Fibroblast of skin of abdomen (primary cell): ENCODE measurements at places on chromosomes 12 and 14.
A peak's percentile ranks its signal among the peaks of the same experiment; 100 is the strongest.

- DNase-seq: no peak
These were observed 12.8 kb upstream of the ACVR1B start for GRCh38 chr12:51938726-51939125.

DNA sequence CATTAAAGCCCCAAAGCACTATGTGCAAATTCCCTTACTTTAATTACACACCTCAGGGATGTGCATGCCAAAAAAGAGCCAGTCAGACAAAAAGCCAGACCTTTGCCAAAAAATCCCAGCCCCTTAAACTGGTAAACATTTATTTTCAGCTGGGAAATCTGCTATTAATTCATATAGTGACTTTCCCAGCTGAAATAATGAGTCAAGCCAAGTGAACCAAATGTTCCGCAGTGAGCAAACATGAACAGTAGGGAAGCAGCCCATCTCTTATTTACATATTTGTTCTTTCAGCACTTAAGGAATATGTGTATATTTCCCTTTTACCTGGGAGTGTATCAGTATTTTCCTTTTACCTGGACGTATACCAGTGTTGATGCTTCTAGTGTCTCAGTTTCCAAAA is 44.0 kb upstream of the OTX2 start:
- no peak for DNase-seq

DNA sequence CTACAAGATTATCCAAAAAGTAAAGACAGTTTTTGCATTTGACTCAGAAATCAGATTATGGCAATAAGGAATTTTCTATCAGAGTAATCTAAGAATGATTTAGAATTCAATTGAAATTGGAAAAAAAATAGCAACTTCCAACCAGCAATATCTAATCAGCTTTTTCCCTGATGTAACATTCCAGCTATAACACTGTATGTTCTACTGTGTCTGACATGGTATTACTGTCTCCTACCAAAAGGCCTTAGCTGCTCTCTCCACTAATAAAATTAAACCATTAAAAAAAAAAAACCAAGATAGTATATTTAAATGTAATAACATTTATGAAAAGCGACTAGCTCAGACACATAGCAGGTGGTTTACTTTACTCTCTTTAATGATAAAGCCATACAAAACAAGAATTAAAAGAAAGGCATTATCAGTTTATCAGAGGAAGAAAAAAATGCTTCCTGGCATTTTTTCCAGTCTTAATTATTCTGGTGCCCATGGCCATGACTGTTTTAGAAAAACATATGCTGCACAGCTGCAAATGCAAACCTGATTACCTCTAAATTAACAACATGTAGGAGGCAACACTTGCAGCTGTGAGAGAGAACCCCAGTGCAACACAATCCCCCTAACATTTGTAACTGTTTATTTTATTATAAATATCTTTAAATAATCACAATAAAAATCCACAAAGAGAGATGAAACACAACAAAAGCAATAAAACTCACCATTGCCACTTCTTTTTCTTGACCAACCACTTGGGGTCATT is 28.8 kb downstream of the PHLDA1 start:
- DNase-seq: no peak

DNA sequence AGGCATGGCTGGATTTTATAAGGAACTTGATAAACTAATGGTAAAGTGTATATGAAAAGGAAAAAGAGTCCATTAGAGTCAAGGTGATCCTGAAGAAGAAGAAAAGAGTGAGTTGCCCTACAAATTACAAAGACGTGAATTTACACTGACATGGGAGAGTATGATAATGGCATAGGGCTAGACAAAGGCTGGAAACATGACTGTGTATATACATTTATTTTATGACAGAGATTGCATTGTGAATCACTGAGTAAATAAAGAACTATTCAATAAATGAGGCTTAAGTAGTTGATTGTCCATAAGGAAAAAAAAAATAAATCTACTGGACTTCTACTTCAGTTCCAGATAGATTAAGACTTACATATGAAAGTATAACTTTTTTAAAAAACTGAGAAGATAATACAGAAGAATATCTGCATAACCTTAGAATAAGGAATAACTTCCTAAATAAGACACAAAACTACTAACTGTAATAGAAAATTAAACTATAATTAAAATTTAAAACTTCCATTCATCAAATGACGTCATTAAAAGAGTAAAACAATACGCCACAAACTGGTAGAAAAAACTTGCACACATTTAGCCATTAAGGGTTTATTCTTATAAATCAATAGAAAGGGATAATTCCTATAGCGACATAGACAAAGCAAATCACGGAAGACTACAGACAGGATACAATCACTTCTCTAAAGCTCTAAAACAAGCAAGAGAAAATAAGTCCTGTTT is 278.5 kb downstream of the NOVA1 start:
- DNase-seq: no peak

- peak; percentile 3 for DNase-seq
These were observed 58.1 kb upstream of the RMST start for GRCh38 chr12:97404543-97404942.

DNA sequence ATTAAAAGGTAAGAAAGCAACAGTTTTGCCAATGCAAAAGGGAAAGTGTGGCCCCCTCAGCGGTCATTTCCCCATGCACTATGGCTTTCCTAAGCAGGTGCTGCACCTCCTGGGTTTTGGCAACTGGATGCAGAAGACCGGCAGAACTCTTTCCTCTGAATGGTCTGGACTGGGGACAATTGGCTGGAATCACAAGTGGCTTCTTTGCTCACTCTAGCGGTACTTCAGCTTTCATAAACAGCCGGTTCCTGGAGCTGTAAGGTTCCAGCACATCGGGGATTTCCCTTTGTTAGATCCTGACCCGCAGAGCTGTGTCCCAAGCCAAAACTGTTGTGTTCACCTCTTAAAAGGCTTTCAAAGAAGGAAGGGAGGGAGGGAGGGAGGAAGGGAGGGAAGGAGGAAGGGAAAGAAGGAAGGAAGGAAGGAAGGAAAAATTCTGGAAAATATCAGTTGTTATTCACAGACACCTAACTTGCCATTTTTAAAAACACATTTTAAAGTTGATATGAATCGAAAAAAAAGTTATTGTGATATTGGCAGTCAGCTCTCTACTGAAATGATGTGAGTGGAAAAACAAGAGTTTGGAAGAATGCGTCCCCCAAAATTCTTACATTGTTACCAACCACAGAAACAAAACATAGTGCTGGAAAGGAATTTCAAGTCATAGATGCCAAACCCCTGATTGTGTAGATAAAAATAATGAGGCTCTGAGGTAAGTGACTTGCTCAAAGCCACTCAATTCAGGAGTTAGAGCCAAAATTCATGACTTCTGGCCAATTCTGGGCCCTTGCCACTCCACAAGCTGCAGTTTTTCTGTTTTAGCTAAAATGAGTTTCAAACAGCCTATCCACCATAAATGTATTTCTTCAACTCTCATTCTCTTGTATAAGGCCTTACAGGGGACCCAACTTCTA is 220.6 kb upstream of the HMGA2 start:
- peak; percentile 93 for DNase-seq

GRCh38 chr12:111089616-111090015 is 169.2 kb upstream of the MYL2 start:
- no peak for DNase-seq

DNA sequence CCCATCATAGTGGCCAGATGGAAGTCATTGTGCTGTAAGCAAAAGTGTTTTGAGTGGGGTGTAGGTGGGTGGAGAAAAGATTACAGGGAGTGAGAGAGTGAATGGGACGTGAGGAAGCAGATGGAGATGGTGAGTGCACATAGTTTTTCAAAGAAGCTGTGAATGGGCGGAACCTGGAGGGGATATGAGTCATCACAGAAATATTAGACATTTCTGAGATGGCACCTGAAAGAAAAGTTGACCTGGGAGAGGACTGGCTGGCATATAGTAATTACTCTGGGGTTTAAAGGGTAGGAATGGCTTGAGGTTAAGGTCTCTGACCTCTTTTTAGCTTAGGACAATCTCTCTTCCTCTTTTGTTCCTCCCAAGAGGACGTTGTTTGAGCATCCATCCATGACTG is 50.5 kb downstream of the ANO4 start:
- no peak for DNase-seq

DNA sequence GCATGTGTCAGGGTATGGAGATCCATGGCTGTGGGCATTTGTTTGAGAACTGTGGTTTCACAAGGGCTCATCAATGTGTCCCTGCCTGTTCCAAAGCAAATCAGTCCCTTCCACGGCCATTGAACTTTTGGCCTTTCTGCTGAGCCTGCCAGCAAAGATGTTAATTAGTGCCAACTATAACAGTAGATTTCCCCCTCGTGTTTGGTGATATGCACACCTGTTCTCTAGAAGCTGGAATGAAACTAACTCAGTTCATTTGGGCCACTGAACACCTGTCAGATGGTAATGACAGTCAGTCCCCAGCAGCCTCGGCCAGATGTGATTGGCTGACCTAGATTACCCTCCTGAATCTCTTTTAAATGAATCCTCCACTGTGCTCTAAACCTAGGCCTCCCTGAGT is 43.2 kb downstream of the IRAK3 start:
- DNase-seq: no peak

DNA sequence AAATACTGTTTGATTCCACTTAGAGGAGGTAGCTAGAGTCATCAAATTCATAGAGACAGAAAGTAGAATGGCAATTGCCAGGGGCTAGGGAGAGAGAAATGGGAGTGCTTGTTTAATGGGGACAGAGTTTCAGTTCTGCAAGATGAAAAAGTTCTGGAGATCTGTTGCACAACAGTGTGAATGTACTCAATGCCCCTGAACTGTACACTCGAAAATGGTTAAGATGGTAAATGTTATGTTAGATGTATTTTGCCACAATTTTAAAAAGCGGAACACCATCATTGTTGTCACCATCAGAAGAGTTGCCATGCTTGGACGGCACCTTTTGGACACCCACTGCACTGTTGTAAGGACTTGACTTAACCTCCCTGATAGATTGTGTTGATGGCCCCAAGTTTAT is 106.9 kb downstream of the SCARB1 start:
- no peak for DNase-seq

- peak; percentile 39 for DNase-seq
These were observed 62.3 kb downstream of the OTOGL start for GRCh38 chr12:80161612-80162011.

GRCh38 chr14:21039585-21040369 is 2.4 kb upstream of the RNASE7 start:
- DNase-seq: peak; percentile 67

- DNase-seq: no peak
These were observed 289.2 kb downstream of the ADGRD1 start for GRCh38 chr12:131242741-131243496.

DNA sequence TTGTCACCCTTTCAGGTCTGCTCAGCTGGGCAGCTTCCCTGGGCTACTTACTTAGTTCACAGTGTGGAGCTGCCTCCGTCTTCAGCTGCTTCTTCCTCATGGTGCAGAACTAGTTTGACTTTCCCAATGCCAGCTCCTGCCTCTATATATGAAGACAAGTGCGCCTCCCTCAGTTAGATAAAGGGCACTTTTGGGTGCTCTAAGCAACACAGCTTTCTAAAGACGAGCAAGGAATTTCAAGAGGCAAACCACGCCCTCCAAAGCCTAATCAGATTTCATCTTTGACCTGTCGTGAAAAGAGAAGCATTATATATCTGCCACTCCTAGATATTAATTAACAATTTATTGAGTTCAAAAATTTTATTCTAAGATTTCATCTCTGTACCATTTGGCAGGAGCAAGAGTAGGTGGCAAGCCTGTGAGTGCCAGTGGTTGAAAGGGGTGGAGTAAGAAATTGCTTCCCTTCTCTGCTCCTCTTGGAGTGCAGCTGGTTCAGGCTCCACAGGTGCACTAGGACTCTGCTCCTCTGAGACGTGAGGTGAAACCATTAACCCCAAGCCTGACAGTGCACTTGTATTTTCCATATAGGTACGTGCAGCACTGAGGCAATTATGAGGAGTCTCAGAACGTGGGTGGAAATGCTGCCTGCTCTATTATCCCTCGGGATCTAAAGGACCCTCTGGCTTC is 2.1 kb upstream of the SLC11A2 start:
- peak; percentile 46 for DNase-seq
